ENCODE measurements at places on chromosomes 11 and 22. TPM values are rescaled to one million over a fixed set of nuclear protein-coding genes. Genes with fewer than 3 reads are reported as not detected.

DNA sequence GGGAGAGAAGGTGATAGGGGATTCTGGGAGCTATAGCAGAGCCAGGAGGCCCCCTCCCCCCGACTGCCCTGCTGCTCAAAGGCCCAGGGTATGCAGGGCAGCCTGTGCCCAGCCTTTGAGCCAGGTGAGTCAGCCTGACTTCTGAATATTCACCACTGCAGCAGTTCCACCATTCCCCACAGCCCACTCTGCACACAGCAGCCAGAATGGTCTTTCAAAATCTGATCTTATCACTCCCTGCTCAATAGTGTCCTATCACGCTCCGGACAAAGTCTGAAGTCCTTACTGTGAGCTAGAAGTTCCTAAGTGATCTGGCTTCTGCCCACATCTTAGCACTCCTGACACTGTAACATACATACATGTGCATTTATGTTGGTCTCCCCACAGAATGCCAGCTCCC, 111.7 kb downstream of the BUD13 start:
- H3K27me3 ChIP-seq = no peaks in the 10 kb centered on the region
- H3K27ac ChIP-seq = no peak overlapping the region
- DNase-seq = no peak
- no peaks in the 10 kb centered on the region for H3K36me3 ChIP-seq

GRCh38 chr11:12222055-12222792, 111.8 kb downstream of the MICAL2 start:
- H3K4me3 ChIP-seq = no peak overlapping the region
- DNase-seq = no peak
- H3K36me3 ChIP-seq = peaks cover 8% of the 10 kb centered on the region
- H3K27me3 ChIP-seq = no peaks in the 10 kb centered on the region
- H3K4me1 ChIP-seq = peaks cover 48% of the 10 kb centered on the region

GRCh38 chr11:15434529-15434928, 319.8 kb downstream of the INSC start:
- no peaks in the 10 kb centered on the region for H3K4me1 ChIP-seq
- no peaks in the 10 kb centered on the region for H3K27me3 ChIP-seq
- no peak for DNase-seq
- H3K27ac ChIP-seq = no peak overlapping the region
- H3K4me3 ChIP-seq = no peak overlapping the region
- no peaks in the 10 kb centered on the region for H3K36me3 ChIP-seq

GRCh38 chr11:10762913-10763421, 11.9 kb downstream of the CTR9 start:
- H3K4me3 ChIP-seq = no peak overlapping the region
- DNase-seq = no peak
- no peak overlapping the region for H3K27ac ChIP-seq
- no peaks in the 10 kb centered on the region for H3K27me3 ChIP-seq

- no peak overlapping the region for H3K27ac ChIP-seq
- H3K4me3 ChIP-seq = no peak overlapping the region
- DNase-seq = no peak
- peaks cover 14% of the 10 kb centered on the region for H3K4me1 ChIP-seq
- H3K36me3 ChIP-seq = no peaks in the 10 kb centered on the region
- no peaks in the 10 kb centered on the region for H3K27me3 ChIP-seq
Observed at GRCh38 chr11:9840460-9841004, 176.7 kb downstream of the SWAP70 start.

DNA sequence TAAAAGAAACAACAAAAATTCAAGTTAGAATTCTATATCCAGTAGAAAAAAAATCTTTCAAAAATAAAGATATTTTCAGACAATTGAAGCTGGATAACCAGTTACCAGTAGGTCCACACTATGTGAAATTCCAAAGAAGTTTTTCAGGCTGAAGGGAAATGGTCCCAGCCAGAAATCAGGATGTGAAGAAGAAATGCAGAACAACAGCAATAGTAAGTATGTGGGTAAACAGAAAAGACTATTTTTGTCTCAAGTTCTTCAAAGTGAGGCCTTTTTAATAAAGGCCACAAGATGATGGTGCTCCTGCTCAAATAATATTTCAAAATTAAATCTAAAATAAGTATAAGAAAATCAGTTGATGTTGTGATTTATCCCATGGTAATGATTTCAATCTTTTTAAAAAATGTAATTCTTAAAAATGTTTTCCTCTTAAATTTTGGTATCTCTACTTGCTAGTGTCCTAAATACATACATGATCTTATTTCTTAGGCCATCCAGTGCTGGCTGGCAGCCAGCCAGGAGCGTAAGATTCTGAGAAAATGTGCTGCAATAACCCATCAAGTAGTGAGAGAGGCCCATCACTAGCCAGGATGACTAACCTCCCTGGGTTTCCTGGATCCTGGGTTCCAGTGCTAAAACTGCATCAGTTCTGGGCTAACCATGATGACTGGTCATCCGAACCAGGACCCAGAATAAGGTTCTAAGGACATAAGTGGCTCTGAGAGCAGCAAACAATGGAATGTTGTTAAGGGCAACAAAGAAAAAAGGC, 15.6 kb upstream of the UCP3 start:
- H3K4me1 ChIP-seq = peaks cover 20% of the 10 kb centered on the region
- no peak overlapping the region for H3K4me3 ChIP-seq
- H3K27me3 ChIP-seq = no peaks in the 10 kb centered on the region
- H3K36me3 ChIP-seq = no peaks in the 10 kb centered on the region
- DNase-seq = no peak

DNA sequence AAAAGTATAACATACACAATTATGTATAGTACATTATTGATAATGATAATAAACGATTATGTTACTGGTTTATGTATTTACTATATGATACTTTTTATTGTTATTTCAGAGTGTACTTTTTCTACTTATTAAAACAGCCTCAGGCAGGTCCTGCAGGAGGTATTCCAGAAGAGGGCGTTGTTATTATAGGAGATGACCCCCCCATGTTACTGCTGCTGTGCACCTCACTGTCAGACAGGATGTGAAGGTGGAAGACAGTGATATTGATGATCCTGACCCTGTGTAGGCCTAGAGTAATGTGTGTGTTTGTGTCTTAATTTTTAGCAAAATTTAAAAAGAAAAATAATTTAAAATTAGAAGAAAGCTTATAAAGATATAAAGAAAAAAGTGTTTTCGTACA, 57.6 kb downstream of the REXO2 start:
- H3K4me1 ChIP-seq = no peaks in the 10 kb centered on the region
- no peaks in the 10 kb centered on the region for H3K27me3 ChIP-seq
- DNase-seq = no peak
- no peaks in the 10 kb centered on the region for H3K36me3 ChIP-seq
- H3K4me3 ChIP-seq = no peak overlapping the region

GRCh38 chr11:64313491-64314145, 3.7 kb downstream of the TRMT112 start:
- H3K4me1 ChIP-seq = peaks cover 8% of the 10 kb centered on the region
- no peak overlapping the region for H3K27ac ChIP-seq
- no peak overlapping the region for H3K4me3 ChIP-seq
- no peak for DNase-seq
- no peaks in the 10 kb centered on the region for H3K36me3 ChIP-seq
- H3K27me3 ChIP-seq = no peaks in the 10 kb centered on the region

- H3K27me3 ChIP-seq = no peaks in the 10 kb centered on the region
- no peaks in the 10 kb centered on the region for H3K36me3 ChIP-seq
- H3K27ac ChIP-seq = no peak overlapping the region
- DNase-seq = no peak
- H3K4me3 ChIP-seq = no peak overlapping the region
- H3K4me1 ChIP-seq = peaks cover 5% of the 10 kb centered on the region
Observed at GRCh38 chr11:88814076-88814475, 251.7 kb downstream of the GRM5 start.

GRCh38 chr11:82969811-82970210, 68.3 kb downstream of the DDIAS start:
- no peak for DNase-seq
- no peaks in the 10 kb centered on the region for H3K27me3 ChIP-seq
- H3K27ac ChIP-seq = no peak overlapping the region
- H3K4me3 ChIP-seq = no peak overlapping the region

- peaks cover 4% of the 10 kb centered on the region for H3K36me3 ChIP-seq
- no peak for DNase-seq
- no peaks in the 10 kb centered on the region for H3K27me3 ChIP-seq
Observed at GRCh38 chr11:65021003-65021402, 6.2 kb upstream of the SNX15 start.

DNA sequence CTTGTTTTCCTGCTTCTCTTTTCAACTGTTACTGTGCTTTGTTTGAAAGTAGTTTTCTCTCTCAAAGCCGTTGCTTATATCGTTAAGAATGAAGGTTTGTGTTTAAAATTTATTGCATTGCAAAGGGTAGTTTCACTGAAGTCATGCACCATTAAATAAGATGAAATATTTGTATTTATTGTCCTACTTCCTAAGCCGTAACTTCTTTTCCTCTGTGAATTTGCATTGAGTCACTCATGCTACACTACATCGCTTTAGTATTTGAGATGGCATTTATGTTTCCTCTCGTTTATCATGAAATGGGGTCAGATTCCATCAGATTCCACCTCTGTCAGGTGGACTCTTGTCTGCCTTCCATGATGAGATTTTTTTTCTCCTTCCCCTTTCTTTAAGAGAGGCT, 65.8 kb upstream of the RASSF10 start:
- no peak overlapping the region for H3K27ac ChIP-seq
- no peak overlapping the region for H3K4me3 ChIP-seq
- no peak for DNase-seq
- H3K36me3 ChIP-seq = no peaks in the 10 kb centered on the region
- H3K4me1 ChIP-seq = no peaks in the 10 kb centered on the region
- no peaks in the 10 kb centered on the region for H3K27me3 ChIP-seq

DNA sequence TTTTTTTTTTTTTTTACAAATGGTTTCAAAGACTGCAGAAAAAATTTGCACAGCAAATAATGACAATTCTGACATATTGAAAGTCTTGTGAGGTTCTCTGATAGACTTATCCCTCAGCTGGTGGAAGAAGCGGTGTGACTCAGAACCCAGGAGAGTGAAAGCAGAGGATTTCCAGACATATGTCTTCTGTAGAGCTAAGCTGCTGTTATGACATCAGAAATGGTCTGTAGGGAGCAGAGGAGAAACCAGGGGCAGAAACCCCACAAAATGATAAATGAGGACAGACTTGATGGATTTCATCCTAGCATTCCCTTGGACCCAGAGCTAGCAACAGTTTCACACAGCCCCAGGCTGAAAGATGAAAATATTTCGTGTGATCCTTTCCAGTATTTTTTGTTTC, 582.6 kb downstream of the METTL15 start:
- no peak overlapping the region for H3K4me3 ChIP-seq
- no peak for DNase-seq
- H3K4me1 ChIP-seq = no peaks in the 10 kb centered on the region
- no peaks in the 10 kb centered on the region for H3K27me3 ChIP-seq

- H3K4me1 ChIP-seq = peaks cover 9% of the 10 kb centered on the region
- H3K27me3 ChIP-seq = no peaks in the 10 kb centered on the region
- no peak overlapping the region for H3K4me3 ChIP-seq
- no peak overlapping the region for H3K27ac ChIP-seq
- DNase-seq = no peak
- no peaks in the 10 kb centered on the region for H3K36me3 ChIP-seq
Observed at GRCh38 chr11:68008381-68009337, 1.5 kb upstream of the ALDH3B1 start.

DNA sequence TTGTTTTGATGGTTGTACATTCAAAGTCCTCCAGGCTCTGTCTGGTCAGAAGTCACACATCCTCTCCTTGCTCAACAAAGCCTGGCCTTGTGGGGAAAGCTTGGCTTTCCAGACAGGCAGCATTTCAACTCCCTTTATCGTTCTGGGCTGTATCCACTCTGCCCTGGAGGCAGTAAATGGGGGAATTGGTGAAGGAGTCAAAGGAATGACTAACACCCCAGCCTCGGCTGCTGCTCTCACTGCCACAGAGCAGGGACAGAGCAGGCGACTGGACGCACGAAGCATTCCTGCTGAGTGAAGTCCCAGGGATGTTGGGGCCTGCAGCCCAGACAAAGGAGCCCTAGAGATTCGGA, 52.8 kb downstream of the WNT11 start:
- no peaks in the 10 kb centered on the region for H3K27me3 ChIP-seq
- H3K4me1 ChIP-seq = peaks cover 26% of the 10 kb centered on the region
- DNase-seq = no peak
- H3K27ac ChIP-seq = no peak overlapping the region

DNA sequence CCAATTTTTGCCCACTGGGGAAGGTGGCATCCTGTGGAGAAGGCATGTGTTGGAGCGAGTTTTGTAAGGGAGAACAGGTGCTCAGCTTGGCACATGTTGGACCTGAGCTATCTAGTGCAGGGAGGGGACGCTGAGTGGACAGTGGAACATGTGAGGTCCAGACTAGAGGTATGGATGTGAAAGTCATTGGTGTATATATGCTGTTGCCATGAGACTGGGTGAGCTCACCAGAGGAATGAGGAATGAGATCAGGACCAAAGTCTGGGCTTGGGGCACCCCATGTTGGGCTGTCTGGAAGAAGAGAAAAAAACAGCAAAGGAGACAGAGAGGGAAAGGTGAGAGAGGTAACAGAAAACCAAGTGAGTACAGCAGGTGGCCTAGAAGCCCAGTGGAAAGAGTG, 12.3 kb upstream of the SYT7 start:
- peaks cover 7% of the 10 kb centered on the region for H3K4me1 ChIP-seq
- H3K36me3 ChIP-seq = no peaks in the 10 kb centered on the region
- no peak overlapping the region for H3K27ac ChIP-seq
- DNase-seq = no peak
- peaks cover 7% of the 10 kb centered on the region for H3K27me3 ChIP-seq

- DNase-seq = no peak
- no peaks in the 10 kb centered on the region for H3K27me3 ChIP-seq
- H3K4me3 ChIP-seq = no peak overlapping the region
Observed at GRCh38 chr11:112288021-112288420, 27.4 kb upstream of the PLET1 start.

DNA sequence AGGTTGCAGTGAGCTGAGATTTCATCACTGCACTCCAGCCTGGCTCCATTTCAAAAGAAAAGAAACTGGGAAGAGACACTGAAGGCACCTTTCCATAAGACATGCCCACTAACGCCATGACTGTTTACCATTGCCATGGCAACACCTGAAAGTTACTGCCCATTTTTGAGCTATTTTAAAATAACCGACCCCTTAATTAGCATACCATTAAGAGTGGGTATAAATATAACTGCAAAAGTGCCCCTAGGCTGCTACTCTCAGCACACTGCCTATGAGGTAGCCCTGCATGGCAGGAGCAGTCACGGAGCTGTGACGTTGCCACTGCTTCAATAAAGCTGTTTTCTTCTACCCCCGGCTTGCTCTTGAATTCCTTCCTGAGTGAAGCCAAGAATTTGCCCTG, 9.9 kb upstream of the RNASEH2C start:
- H3K4me3 ChIP-seq = no peak overlapping the region
- H3K27me3 ChIP-seq = peaks cover 4% of the 10 kb centered on the region
- H3K36me3 ChIP-seq = no peaks in the 10 kb centered on the region

GRCh38 chr11:531919-532526, 3.4 kb downstream of the HRAS start:
- H3K27ac ChIP-seq = no peak overlapping the region
- no peaks in the 10 kb centered on the region for H3K27me3 ChIP-seq
- peaks cover 23% of the 10 kb centered on the region for H3K4me1 ChIP-seq
- no peak overlapping the region for H3K4me3 ChIP-seq
- no peaks in the 10 kb centered on the region for H3K36me3 ChIP-seq
- DNase-seq = no peak

The OR2AG2 gene
- total RNA-seq = not detected

The GGT5 gene
- not detected for total RNA-seq

The OR4D5 gene
- not detected for total RNA-seq

The MGAT3 gene
- 0.37 TPM for total RNA-seq

The LIF gene
- total RNA-seq = 87.5 TPM

The C22orf42 gene
- not detected for total RNA-seq

The MS4A3 gene
- total RNA-seq = not detected

The BARX2 gene
- not detected for total RNA-seq

The VPREB1 gene
- not detected for total RNA-seq

The CAPN5 gene
- total RNA-seq = 1.1 TPM

The OR8G5 gene
- total RNA-seq = not detected

The MORC2 gene
- 28.7 TPM for total RNA-seq

The PLEKHB1 gene
- total RNA-seq = 10.3 TPM

The TRPC6 gene
- total RNA-seq = not detected

Data from CD8-positive, alpha-beta memory T cell (primary cell).